ENCODE measurements at places on chromosomes 6 and 20. TPM values are rescaled to one million over a fixed set of nuclear protein-coding genes. Genes with fewer than 3 reads are reported as not detected.

GRCh38 chr6:8825726-8826125 lies 390.4 kb upstream of the SLC35B3 start:
- DNase-seq, result no peak
- peaks cover 20% of the 10 kb centered on the region for H3K4me1 ChIP-seq
- H3K27ac ChIP-seq, result no peak overlapping the region
- H3K4me3 ChIP-seq, result no peak overlapping the region

DNA sequence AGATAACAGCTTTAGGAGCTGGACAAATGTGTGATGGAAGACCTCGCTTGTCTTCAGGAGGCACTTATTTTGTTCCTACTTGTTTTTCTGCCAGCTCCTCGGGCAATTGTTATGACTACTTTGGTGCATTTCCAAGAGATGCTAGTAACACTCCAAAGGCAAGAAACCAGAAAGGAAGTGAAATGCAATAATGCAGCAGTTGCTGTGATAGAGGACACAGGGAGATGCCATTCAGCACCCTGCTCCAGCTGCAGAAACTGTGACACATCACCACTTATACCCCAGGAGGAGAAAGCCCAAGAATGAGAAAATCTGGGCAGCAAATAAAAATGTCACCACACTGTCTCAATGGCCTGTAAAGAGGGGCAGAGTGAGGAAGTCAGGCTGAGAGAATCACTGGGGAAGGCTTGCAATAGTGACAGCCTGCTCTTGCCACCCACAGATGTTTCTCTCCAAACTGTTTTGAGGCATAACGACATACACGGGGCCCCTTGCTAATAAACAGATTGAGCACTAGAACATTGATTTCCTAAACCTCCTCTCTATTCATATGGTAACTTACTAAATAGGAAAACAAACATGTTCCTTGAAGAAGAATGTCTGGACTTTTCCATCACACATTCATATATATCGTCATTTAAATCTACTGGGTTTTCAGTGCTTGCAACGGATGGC lies 231.0 kb upstream of the PRND start:
- no peaks in the 10 kb centered on the region for H3K36me3 ChIP-seq
- no peaks in the 10 kb centered on the region for H3K27me3 ChIP-seq
- peaks cover 60% of the 10 kb centered on the region for H3K4me1 ChIP-seq
- peak; percentile 61 for DNase-seq
- H3K27ac ChIP-seq, result peak overlapping the region; percentile 65

GFOD1 gene
- total RNA-seq, result 8.8 TPM

PRR18 gene
- total RNA-seq, result 0.50 TPM

OR2H2 gene
- not detected for total RNA-seq

TFAP2C gene
- 0.11 TPM for total RNA-seq

BTN2A1 gene
- total RNA-seq, result 32.2 TPM

RGS17 gene
- 3.5 TPM for total RNA-seq

FRS3 gene
- 5.5 TPM for total RNA-seq

OR2B2 gene
- total RNA-seq, result not detected
